ENCODE measurements at places on chromosomes 2 and 18. TPM values are rescaled to one million over a fixed set of nuclear protein-coding genes. Genes with fewer than 3 reads are reported as not detected.

Gene WBP1
- total RNA-seq: 64.5 TPM

Gene ACADL
- 13.8 TPM for total RNA-seq

Gene IL36RN
- total RNA-seq: not detected

Gene CFAP65
- total RNA-seq: 0.19 TPM

GRCh38 chr2:3354986-3355385, 22.6 kb downstream of the EIPR1 start:
- no peak for DNase-seq

DNA sequence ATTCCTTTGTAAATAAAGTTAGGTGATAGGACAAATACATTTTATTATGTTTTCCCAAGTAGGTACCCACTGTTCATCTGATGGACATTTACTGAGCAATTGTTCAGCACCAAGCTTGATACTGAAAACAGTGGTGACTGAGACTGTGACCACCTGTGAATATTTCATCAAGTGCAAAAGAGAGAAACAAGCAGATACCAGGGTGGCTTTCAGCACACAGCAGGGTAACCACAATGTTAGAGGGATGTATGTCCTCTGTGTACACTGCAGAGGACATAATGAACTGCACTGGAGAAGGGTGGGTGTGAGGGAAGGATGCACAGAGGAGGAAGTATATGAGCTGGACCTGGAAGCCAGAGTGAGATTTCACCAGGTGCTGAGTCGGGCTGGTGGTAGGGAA, 411.8 kb downstream of the RAD51AP2 start:
- no peak for DNase-seq

DNA sequence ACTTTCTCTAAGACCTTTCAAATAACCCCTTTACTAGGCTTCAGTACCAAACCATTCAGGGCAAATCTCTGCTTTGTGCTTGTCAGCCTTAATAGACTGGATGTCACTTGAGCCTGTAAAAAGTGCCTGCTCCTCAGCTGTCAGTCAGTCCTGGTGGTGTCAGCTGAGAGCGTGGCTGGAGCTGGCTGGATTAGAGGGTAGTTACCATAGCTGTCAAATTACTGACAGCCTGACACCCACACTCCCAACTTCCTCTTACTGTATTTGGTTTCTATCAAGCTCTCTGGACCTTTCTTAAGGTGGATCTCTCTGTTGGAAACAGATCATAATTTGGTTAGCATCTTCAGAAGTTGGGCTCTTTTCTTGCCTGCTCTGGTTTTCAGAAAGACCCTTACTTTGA, 371.4 kb upstream of the ATP5MC3 start:
- DNase-seq: no peak

DNA sequence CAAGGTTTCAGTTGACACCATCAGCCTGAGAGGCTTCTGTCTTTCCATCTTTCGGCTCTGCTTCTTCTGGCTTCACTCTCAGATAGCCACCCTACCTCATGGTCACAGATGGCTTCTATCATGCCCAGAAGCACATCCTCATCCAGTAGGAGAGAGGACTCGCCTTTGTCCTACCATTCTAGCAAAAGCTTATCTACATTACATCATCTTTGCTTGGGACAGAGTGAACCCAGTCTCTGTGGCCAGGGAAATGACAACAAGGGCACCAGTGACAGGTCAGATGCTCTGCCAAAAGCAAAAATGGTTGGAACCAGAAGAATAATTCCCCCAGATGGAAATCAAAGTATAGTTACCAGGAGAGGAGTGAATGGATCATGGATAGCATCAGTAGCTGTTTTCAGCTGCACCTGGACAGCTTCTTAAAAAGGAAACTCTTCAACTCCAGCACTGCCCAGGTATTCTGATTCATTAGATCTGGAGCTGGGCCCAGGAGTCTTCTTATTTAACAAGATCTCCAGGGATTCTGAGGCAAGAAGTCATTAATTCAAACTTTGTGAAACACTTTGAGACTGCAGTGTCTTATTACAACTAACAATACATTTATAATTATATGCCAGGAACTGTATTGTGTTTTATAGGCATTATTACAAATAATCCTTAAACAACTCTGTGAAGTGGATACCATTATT, 257.7 kb upstream of the UBE2E3 start:
- DNase-seq: no peak

- DNase-seq: no peak
Measured at GRCh38 chr2:174492963-174493431, 6.2 kb upstream of the GPR155 start.

DNA sequence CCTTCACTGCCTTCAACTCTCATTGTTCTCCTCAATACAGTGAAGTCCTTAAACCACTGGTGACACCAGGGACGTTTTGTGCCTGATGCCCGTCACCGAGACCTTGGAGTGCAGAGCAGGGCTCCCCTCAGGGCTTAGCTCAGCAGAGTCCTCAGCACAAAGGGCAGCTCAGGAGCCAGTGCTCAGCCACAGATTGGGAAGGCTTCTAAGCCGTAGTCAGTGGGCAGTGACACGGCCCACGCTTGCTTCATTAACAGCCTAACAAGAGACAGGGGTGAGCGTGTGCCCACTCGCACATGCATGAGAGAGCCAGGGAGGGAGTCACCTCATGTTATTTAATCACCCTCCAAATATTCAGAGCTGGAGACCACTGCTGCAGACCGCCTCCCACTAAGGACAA, 137.5 kb downstream of the SH3RF3 start:
- no peak for DNase-seq

GRCh38 chr2:168603439-168603961, 147.4 kb downstream of the CERS6 start:
- DNase-seq: no peak
